ENCODE measurements at places on chromosomes 2 and 18. TPM values are rescaled to one million over a fixed set of nuclear protein-coding genes. Genes with fewer than 3 reads are reported as not detected.
A peak's percentile ranks its signal among the peaks of the same experiment; 100 is the strongest.

Gene MAL
- total RNA-seq = 167 TPM

Gene RAX
- total RNA-seq = not detected

Gene RSAD2
- 2.4 TPM for total RNA-seq

Gene SOX11
- not detected for total RNA-seq

DNA sequence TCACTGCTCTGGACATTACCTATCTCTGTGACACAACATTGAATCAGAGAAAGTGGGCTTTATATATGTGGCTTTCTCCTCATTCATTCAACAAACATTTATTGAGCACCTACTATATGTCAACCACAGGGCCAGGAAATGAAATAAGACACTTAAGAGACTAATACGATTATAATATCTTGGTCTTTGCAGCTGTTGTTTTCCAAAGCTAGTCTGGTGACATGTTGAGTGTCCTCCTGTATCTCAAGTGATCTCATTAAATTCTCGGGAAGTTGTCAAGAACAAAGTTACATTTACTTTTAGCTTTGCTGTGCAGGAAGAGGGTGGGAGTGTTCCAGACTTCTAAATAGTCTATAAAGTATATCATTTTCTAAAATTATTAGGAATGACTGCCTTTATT is 164.6 kb upstream of the SP5 start:
- no peaks in the 10 kb centered on the region for H3K4me1 ChIP-seq
- peaks cover 2% of the 10 kb centered on the region for H3K36me3 ChIP-seq
- peaks cover 4% of the 10 kb centered on the region for H3K27me3 ChIP-seq
- H3K27ac ChIP-seq = no peak overlapping the region
- H3K4me3 ChIP-seq = no peak overlapping the region
- no peak for DNase-seq

DNA sequence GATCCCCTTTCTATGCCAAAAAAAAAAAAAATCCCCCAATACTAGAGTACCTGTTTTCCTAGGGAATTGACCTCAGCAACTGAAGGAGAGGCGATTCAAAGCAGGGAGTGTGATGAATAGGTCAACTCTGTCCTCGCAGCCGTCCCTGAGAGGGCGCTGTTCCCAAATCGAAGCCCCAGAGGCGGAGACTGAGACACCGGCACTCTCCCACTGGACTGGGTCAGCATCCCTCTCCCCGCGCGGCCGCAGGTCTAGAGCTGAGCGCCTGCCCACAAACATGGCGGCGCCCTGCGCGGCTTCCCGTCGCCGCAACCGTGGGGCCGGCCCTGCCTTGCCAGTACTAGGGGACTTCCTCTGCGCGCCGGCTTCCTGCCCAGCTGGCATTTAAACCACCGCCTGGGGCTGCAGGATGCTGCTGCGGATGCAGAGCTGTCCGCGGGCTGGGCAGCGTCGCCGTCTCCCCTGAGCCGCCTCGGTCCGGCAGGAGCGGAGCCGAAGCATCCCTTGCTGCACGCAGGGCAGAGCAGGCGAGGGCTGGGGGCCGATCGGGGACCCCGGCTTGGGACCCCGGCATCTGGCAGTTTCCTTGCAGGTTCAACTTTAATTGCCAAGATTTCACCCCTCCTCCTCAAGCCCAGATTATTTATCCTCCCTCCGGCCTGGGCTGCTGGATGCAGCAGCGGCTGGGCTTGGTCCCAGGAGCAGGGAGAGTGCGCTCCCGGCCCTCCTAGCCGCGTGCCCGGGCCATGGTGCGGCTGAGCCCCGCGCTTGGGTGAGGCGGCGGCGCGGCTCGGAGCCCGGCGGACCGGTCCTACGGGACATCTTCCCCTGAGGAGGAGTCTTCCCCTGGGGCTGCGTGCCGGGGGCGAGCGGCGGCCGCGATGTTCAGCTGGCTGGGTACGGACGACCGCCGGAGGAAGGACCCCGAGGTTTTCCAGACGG is at the start of gene EHD3:
Gene EHD3 (plus strand): TSS at position 412 of the 942 bp plus-strand sequence. CDS start 470 bp downstream, at position 882.
- H3K4me3 ChIP-seq = peak within 1 kb of the TSS; percentile 77
- H3K27ac ChIP-seq = peak within 1 kb of the TSS; percentile 17
- peak; percentile 93 for DNase-seq
- H3K36me3 ChIP-seq = no peaks in the 10 kb centered on the region
- H3K27me3 ChIP-seq = peaks cover 19% of the 10 kb centered on the region
- H3K4me1 ChIP-seq = peaks cover 8% of the 10 kb centered on the region

DNA sequence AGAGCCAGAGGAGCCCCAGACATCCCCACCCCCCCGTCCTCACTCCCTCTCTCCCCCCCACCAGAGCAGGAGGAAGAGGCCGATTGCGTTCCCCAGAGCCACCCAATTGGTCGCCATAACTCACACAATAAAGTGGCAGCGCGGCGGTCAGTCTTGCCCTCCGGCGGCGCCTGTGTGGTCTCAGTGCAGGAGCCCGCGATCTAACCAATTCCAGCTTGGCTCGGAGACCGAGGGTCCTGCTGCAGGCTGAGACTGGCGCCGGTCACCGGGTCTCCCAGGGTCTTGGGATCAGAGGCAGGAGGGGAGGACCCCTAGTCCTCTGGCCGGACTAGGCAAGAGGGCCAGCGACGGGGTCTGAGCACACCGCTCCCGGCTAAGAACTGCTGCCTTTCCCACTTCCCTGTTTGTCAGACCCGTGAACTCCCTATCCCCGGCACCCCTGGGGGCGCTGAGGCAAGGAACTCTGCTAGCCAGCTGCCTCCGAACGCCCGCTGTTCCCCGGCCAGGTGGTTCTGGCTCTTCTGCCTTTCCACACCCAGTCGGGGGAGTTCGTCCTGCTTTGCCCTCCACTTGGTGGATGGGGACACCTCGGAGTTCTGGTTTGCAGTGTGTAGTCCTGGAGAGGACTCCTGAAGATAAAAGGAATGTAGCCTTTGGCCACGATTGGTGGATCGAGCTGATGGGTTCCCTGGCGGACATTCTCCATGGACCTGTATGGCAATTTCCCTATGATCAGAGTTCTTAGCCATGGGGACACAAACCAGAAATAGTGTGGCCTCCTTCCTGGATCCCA is 1.0 kb upstream of the HOXD12 start:
- H3K36me3 ChIP-seq = no peaks in the 10 kb centered on the region
- H3K27ac ChIP-seq = no peak overlapping the region
- H3K4me3 ChIP-seq = no peak overlapping the region
- peaks cover 89% of the 10 kb centered on the region for H3K27me3 ChIP-seq
- H3K4me1 ChIP-seq = peaks cover 13% of the 10 kb centered on the region
